Right atrium auricular region (tissue), 2 donors: ENCODE measurements at places on chromosomes 7 and 10.

DNA sequence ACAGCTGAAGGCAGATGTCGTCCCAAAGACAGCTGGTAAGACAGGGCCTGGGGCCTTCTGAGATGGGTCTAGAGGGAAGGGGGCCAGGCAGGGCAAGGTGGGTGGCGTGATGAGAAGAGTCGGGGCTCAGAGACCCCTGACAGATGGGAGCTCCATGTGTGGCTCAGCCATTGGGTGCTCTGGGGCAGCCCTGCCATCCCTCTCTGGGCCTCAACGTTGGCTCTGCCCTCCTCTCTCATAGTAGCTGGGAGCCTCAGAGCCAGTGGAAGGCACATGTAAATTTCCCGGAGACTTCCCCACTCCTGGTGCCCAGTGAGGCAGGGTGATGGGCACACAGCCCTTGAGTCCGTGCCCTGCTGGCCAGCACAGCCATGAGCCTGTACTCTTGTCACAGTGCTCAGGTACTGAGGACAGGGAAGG, 1.8 kb downstream of the PPIF start:
- DNase-seq, result peak; percentile 53

- no peak for DNase-seq
Observed at GRCh38 chr7:43674559-43675436, 54.5 kb downstream of the COA1 start.

DNA sequence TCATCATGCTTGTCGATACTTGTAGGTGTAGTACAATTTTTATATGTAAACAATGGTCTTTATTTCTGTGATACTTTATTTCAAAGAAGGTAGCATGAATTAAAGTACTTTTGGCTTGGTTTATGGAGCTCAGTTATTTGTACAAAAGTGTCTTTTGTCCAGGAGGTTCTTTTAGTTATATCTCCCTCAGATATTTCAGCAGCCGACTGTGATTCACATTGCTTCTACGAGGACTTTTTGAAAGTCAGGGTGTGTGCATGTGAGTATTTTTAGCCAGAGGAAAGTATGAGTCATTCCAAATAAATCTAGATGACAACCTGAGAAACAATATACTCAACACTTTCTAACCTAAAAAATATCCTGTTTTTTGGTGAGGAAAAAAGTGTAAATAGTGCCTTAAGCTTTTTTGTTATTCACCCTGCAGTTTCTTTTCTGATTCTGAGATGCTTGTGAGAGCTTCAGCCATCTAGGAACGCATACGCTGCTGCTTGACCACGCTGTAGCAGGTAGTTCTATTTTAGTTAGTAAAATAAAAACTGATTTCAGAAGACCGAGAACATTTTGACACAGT, 595 bp upstream of the SUN1 start:
- no peak for DNase-seq

- DNase-seq, result no peak
Observed at GRCh38 chr10:61835069-61835945, 66.2 kb upstream of the ARID5B start.

GRCh38 chr10:7407368-7408290, 3.2 kb downstream of the SFMBT2 start:
- DNase-seq, result no peak

DNA sequence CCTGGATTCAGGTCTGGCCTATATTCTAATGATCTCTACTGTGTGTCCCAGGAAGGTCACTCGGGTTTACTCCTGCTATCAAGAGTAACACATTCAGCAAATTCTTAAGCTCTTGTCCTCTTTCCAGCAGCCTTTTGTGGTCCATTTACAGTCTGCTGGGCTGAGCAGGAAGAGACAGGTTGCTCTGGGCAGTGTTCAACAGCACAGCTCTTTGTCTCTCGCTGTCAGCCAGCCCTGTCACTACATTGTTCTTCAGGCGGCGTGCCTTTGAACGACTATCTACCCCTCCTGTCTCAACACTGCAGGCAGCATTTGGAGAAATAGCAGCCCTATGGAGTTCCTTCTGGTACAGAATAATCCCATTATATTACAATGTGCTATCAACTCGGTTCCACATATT, 192.2 kb upstream of the TBX20 start:
- no peak for DNase-seq

GRCh38 chr7:50731703-50732582, 50.8 kb downstream of the GRB10 start:
- DNase-seq, result peak; percentile 32

DNA sequence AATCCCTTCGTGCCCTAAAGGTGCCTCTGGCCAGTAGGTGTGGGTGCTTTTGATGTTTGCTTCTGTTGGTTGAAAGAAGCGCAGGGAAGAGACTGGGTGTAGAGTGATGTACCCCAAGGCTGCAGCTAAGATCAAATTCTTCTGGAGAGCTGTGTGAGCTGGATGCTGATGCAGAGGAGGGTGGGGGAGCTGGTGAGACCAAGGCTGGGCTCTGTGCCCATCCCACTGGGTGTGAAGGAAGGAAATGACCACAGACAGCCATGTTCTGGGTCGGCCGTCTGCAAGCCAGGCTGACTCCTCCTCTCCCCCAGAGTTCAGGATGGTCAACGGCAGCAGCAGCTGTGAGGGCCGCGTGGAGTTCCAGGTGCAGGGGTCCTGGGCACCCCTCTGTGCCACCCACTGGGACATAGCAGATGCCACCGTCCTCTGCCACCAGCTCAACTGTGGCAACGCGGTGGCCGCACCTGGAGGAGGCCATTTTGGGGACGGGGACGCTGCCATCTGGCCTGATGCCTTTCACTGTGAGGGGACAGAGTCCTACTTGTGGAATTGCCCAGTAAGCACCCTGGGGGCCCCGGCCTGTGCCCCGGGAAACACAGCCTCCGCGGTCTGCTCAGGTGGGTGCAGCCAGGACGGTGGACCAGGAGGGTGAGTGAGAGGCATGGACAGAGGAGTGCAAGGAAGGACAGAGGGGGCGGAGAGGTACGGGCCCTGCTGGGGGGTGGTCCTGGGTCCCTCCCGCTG, 5.1 kb downstream of the SCART1 start:
- peak; percentile 21 for DNase-seq

DNA sequence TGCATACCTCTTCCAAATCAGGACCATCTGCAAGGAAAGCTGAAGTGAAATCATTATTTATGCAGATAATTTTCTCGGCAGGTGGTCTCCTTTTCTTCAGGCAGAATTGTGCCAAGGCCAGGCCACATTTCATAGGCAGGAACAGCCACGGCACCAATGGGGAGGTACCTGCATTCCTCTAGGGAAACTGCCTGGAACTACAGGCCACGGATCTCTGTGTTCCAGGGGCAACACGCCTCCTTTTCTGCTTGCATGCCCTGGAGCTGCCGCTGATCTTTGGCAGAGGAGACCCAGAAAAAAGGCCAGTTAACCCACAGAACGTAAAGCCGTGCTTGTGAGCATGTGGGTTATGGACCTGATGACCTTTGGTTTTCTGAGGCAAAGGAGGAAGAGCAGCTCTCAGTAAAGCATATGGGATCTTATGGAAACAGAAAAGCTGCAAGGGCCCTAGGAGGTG, 111.2 kb upstream of the KIAA1217 start:
- DNase-seq, result no peak

DNA sequence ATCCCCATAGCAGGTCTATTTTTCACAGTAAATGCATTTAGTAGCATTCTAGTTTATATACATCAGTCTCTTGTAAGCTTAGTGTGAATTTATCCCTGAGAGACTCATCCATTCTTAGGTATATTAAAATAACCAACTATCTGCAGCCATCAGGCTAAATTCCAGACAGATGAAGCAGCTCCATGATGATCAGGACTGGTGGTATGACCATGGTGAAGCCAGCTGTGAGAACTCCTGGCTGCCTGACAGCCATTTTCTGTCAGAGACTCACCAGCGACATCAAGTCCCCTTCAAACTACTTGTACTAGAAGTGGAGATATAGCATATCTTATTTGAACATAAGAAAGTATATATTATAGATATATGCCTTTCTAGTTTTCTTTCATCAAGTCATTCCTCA, 70.3 kb upstream of the GSDME start:
- DNase-seq, result no peak
